ENCODE measurements at places on chromosomes 2 and 18.

GRCh38 chr18:45175511-45175910 is 439.8 kb upstream of the SLC14A2 start:
- no peak for DNase-seq

GRCh38 chr2:237207646-237208045 is 122.0 kb downstream of the COPS8 start:
- no peak for DNase-seq

GRCh38 chr18:53757328-53757727 is 467.1 kb downstream of the MBD2 start:
- DNase-seq, result no peak

GRCh38 chr2:22885245-22885644 is 499.7 kb upstream of the KLHL29 start:
- DNase-seq, result no peak

DNA sequence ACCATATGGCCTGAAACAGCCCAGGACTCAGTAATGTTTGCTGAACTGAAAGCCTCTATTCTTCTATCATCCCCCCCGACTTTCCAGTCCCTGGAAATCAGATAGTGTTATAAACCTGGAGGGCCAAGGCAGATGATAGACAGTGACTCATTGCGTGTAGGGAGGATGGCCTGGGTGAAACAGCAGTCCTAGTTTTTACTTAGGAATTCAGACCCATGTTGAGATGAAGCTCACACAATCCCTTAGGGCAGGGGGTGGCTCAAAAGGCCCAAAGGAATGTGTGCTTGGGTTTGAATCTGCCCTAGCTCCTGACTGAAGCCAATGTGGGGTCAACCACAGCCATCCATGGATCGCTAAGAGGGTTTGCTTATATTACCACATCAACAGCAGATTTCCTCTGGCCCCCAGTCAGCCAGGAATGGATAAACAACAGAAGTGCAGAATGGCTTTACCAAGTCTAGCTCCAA is 43.9 kb upstream of the STPG4 start:
- DNase-seq, result no peak

All from activated CD4-positive, CD25-positive, alpha-beta regulatory T cell treated with anti-CD3 and anti-CD28 coated beads, Interleukin-2, amount 50 U/mL, for 72 hours (primary cell).